Activated CD8-positive, alpha-beta memory T cell treated with anti-CD3 and anti-CD28 coated beads, Interleukin-2, amount 50 U/mL, for 4 hours (primary cell): ENCODE measurements at places on chromosomes 16 and 17.

DNA sequence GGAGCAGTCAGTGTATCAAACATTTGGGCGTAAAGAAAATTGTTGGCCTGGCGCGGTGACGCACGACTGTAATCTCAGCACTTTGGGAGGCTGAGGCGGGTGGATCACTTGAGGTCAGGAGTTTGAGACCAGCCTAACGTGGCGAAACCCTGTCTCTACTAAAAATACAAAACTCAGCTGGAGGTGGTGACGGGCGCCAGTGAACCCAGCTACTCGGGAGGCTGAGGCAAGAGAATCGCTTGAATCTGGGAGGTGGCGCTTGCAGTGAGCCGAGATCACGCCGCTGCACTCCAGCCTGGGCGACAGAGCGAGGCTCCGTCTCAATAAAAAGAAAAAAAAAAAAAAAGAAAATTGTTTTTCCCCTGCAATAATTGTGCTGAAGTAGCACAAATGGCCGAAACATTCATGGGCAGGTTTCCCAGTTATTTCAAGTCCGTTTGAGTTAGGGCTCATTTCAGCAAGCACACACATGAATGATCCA, 1.4 kb downstream of the GCSH start:
- no peak for DNase-seq

- no peak for DNase-seq
Observed at GRCh38 chr17:4747847-4748246, 8.1 kb upstream of the CXCL16 start.

- DNase-seq = no peak
Observed at GRCh38 chr16:12178251-12178990, 201.9 kb downstream of the SNX29 start.

- DNase-seq = no peak
Observed at GRCh38 chr17:51442088-51442865, 181.9 kb downstream of the UTP18 start.

- DNase-seq = no peak
Observed at GRCh38 chr16:87206646-87207451, 110.3 kb downstream of the C16orf95 start.

- no peak for DNase-seq
Observed at GRCh38 chr16:2008009-2008526, 1.6 kb downstream of the ZNF598 start.
